ENCODE measurements at places on chromosomes 1 and 21.

- DNase-seq = no peak
These were observed 44.8 kb upstream of the KIAA0040 start for GRCh38 chr1:175237389-175237788.

- no peak for DNase-seq
These were observed 52.4 kb upstream of the SLC2A1 start for GRCh38 chr1:43011020-43011419.

DNA sequence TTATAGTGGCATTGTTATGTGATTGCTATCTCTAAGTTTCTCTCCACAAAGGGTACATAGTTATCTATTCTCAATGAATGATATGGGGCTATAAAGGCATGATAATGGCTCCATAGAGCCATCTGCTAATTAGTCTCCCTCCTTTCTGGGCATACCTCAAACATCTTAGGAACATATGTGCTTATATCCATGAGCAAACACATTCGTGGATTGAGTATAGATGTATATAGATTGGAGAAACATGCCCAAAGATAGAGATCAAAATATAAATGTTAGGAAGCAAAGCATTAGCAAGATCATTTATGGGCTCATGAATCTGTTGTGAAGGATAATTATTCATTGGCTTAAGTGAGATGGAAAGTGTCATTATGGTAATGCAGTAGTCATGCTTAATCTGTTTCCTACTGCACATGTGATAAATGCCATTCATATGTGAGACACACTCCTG is 155.8 kb upstream of the UBE2U start:
- no peak for DNase-seq

GRCh38 chr1:3698660-3699408 is 46.5 kb downstream of the TP73 start:
- no peak for DNase-seq

- no peak for DNase-seq
These were observed 15.1 kb upstream of the TENT5B start for GRCh38 chr1:27027575-27028250.

DNA sequence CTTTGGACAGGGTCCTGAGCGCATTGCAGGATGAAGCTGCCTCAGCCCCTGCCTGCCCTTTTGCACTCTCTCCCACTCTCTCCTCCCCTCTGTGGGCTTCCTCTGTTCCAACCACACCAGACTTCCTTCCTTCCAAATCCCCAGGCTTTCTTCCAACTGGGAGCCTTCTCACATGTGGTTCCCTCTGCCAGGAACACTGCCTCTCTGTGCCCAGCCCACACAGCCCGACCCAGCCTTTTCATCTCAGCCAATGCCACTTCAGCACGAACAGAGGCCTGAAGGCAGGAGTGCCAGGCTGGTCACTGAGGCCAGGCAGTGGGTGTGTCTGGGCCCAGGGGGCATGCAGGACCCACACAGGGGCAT is 5.9 kb downstream of the SELENON start:
- DNase-seq = no peak

DNA sequence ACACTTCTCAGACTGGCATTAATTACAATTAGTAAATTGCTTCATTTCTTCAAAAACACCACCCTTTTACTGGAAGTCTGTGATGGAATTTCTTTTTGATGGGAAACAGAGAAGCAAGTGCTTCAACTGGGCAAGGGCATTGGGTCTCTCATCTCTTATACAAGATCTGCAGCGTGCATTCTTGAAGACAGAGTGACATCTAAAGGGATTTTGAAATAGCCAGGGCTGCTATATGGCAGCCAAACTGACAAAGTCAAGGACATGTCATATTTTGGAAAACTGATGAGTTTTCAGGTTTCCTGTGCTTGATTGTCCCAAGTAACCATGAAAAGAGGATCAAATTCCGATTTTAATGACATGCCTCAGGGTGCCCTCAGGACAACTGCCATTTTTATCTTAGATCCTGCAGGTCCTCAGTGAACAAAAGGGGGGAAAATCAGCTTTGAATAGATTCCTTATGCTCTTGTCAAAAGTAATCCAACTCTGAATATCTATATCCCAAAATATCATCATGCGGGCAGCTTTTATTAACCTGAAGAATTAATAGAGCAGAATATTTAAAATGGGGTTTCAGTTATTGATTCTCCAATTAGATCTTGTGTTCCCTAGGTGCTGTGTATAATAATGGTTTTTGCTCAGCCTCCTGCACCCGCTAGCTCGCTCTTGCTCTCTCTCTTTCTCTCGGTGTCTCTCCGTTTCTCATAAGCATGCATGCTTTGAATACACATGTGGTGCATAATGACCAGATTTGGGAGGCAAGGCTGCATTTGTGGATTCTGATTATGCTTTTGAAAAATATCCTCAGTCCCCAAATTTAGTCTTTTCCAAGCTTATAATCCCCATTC is 221.8 kb downstream of the TTLL7 start:
- no peak for DNase-seq

GRCh38 chr1:45551684-45552083 is 1.1 kb downstream of the AKR1A1 start:
- no peak for DNase-seq

- no peak for DNase-seq
These were observed 506 bp upstream of the SRP9 start for GRCh38 chr1:225777058-225777582.

- DNase-seq = no peak
These were observed 98.7 kb downstream of the OBSCN start for GRCh38 chr1:228306275-228307217.

DNA sequence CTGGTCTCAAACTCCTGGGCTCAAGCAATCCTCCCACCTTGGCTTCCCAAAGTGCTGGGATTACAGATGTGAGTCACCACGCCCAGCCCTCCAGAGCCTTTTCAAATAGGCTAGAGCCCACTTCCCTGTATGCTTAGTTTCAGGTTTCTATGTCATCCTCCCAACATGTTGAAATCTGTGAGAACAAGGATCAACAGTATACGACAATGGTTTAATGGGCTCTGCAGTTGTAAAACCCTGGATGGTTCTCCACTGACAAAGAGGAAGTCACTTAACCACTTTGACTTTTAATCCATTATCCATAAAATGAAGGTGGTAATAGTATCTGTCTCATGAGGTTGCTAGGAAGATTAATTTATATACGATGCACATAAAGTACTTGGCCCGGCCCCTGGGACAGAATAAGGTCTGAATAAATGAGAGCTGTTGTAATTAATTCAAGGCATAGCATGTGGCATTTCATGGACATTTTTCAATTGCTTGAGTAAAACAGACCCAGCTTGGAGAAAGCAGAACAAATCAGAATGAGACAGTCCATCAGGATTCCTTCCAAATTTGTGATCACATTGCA is 113.9 kb upstream of the ZNF648 start:
- DNase-seq = no peak

DNA sequence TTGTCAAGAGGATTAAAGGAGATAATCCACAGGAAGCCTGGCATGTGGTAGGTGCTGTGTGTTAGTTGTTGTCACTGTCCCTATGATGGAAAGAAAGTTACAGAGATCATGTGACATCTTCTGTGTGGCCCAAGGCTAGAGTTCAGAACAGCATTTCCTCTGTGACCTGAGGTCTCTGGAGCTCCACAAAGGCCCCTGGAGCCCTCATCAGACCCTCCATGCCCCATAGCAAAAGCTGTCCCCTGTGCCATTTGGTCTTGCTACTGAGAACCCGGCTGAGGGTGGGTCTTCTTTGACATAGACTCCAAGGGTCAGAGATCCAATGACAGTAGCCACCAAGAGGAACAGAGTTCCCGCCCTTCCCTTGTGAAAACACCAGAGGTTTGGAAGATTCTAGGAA is 8.1 kb downstream of the CELA2B start:
- no peak for DNase-seq

GRCh38 chr1:26734501-26735058 is 38.8 kb downstream of the ARID1A start:
- no peak for DNase-seq

- DNase-seq = no peak
These were observed 18.6 kb downstream of the FAM151A start for GRCh38 chr1:54604572-54605370.

- no peak for DNase-seq
These were observed 41.5 kb upstream of the DUSP10 start for GRCh38 chr1:221783437-221783836.

- no peak for DNase-seq
These were observed 749 bp upstream of the GLUL start for GRCh38 chr1:182392050-182393028.

- no peak for DNase-seq
These were observed 482 bp downstream of the SLC2A5 start for GRCh38 chr1:9068981-9069325.

GRCh38 chr1:93845538-93846205 is 33.3 kb downstream of the DNTTIP2 start:
- DNase-seq = peak; percentile 24

GRCh38 chr1:168178638-168179437 is at the start of gene TIPRL:
Gene TIPRL, plus strand, starts transcription at chr1:168178962. Its CDS starts 116 bp downstream, at chr1:168179078.
- DNase-seq = peak; percentile 97

- no peak for DNase-seq
These were observed 30.6 kb upstream of the SDE2 start for GRCh38 chr1:226029568-226030225.

- DNase-seq = no peak
These were observed 168.5 kb downstream of the SMYD3 start for GRCh38 chr1:246338546-246338945.

GRCh38 chr1:3248155-3249141 is 179.4 kb downstream of the PRDM16 start:
- DNase-seq = no peak

GRCh38 chr1:50548243-50548642 is 125.0 kb upstream of the DMRTA2 start:
- DNase-seq = no peak

GRCh38 chr1:162987866-162988265 is 81.3 kb upstream of the RGS4 start:
- DNase-seq = no peak

DNA sequence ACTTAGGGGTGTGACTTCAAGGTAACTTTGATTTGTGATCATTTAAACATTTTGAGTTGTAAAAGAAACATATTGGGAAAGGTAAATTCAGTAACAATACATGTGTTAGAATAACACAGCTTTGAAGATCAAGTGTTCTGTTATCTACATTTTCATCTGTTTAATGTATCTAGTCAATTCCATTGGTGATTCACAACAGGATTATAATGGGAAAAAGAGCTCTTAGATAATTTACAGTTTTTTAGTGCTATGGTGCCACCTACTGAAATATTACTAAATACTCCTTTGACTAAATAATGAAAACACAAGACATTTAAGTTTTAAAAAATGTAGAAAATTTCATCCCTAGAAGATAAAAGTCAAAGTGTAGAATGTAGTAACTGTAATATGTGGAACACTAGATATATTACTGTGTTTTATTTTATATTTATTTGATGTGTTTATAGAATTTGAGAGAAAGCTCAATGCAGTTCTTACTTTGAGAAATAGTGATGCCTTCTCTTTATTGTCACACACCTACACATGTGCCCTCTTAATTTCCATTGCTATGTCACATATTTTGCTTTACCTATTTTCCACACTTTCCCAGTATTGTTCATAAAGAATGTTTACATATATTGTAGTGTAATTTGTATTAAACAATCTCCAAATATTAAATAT is 47.4 kb downstream of the PTPRC start:
- DNase-seq = no peak

- DNase-seq = no peak
These were observed 1018.5 kb downstream of the ADGRL2 start for GRCh38 chr1:82819234-82819633.

- no peak for DNase-seq
These were observed 324.6 kb upstream of the CHRM3 start for GRCh38 chr1:239061770-239062169.

GRCh38 chr1:207314816-207315215 is 6.7 kb upstream of the CD55 start:
- DNase-seq = no peak

DNA sequence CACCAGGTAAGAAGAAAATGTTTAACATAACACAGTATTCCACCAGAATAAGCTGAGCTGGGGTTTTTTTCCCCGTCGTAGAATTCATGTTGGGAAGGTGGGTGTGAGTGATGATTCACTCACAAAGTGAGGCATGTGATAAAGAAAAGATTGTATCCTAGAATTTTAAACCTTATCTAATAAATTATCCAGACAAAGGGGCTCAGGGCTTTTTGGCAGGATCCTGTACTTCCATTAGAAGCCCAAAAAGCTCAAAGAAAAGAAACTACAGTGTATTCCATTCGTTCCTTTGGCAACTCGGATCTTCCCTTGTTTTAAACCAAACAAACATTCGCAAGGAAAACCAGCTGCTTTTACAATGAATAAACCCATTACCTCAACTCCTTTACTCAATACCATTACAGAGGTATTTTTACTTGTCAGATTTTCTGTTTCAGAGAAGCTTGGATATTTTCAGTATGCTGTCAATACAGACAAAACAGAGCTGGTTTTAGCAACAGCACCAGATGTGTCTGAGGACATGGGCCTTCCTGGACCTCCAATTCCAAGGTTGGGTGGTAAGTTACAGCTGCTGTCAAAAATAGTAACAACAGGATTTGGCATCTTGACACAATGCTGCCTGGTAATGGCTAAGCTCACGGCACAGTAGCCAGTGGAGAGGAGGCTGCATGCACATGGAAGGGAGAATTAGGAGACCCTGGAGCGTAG is 159.9 kb upstream of the RUNX1 start:
- no peak for DNase-seq

DNA sequence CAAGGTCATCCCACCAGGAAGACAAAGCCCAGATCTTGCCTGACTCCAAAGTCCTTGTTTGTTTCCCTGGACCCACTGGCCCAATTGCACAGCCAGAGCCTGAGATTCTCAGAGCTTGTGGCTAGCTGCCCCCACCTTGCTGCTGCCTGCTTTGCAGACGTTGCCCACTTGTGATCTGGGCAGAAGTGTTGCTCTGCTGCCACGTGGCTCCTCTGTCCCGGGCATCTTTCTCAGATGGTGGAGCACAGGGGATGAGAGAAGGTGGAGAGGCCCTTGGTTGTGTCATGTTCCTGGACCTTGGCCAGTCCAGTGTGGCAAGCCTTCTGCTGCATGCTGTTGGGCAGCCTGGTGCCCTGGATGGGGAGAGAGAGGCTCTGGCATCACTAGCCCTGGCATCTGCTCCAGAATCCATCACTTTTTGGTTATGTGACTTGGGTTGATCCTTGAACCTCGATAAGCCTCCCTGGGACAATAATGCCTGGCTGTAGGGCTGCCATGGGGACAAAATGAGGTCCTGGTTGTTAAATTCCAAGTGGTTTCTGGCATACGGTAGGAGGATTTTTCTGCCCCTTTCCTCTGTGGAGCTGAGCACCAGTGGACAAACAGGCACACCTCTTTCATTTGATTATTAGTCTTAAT is 1.5 kb upstream of the NR0B2 start:
- DNase-seq = peak; percentile 57

GRCh38 chr1:223834660-223835263 is 11.0 kb downstream of the TP53BP2 start:
- no peak for DNase-seq

- DNase-seq = no peak
These were observed 6.6 kb downstream of the TBX19 start for GRCh38 chr1:168287237-168287664.

DNA sequence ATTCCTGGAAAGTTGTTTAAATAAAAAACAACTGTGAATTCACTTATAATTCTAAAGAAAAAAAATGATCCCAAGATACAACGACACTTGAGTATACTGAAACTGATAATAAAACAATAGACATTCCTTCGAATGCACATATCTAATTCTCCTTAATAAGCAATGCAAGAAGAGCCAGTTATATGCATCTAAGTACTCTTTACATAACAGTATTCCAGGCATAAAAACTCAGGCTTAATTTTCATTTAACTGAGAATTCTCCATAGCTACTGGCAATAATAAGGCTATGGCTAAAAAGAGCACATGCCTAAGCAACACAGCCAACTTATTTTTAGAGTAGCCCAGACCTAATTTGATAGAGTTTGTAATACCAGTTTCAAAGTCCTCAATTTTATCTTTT is 31.2 kb downstream of the SASS6 start:
- DNase-seq = no peak

- DNase-seq = peak; percentile 51
These were observed 5.4 kb upstream of the TDRD5 start for GRCh38 chr1:179586107-179586823.
